ENCODE measurements at places on chromosomes 5 and 9. TPM values are rescaled to one million over a fixed set of nuclear protein-coding genes. Genes with fewer than 3 reads are reported as not detected.

The PDGFRB gene
- total RNA-seq = 58.3 TPM

The RANBP17 gene
- not detected for total RNA-seq

The SH3TC2 gene
- total RNA-seq = 2.5 TPM

The PTPDC1 gene
- total RNA-seq = 5.1 TPM

The SPAAR gene
- not detected for total RNA-seq

The LCP2 gene
- not detected for total RNA-seq

- H3K27me3 ChIP-seq = no peaks in the 10 kb centered on the region
- H3K4me1 ChIP-seq = no peaks in the 10 kb centered on the region
- H3K4me3 ChIP-seq = no peak overlapping the region
- no peaks in the 10 kb centered on the region for H3K36me3 ChIP-seq
These were observed 117.5 kb downstream of the FSTL4 start for GRCh38 chr5:133494923-133495246.

GRCh38 chr5:10866913-10867312 is 105.9 kb upstream of the DAP start:
- H3K4me1 ChIP-seq = no peaks in the 10 kb centered on the region
- no peak overlapping the region for H3K27ac ChIP-seq
- peaks cover 7% of the 10 kb centered on the region for H3K27me3 ChIP-seq
- no peaks in the 10 kb centered on the region for H3K36me3 ChIP-seq
- H3K4me3 ChIP-seq = no peak overlapping the region

DNA sequence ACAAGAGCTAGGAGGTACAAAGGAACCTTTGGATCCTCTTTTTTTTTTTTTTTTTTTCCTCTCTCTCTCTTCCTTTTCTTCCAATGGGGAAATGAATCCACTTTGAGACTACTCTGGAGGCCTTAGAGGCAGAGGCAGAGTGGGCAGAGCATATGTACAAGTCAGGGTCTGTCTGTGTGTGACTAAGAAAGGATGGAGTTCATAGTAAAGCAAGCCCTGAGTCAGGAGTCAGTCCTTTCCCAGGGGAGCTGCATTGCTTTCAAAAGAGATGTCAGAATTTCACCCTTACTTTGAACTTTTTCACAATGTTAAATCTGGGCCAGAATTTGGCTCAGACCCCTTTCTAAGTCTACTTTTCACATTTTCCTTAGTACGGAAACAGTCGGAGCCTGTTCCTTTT is 792.4 kb upstream of the C9orf72 start:
- no peaks in the 10 kb centered on the region for H3K36me3 ChIP-seq
- no peak overlapping the region for H3K27ac ChIP-seq
- no peaks in the 10 kb centered on the region for H3K27me3 ChIP-seq
- peaks cover 9% of the 10 kb centered on the region for H3K4me1 ChIP-seq
- no peak overlapping the region for H3K4me3 ChIP-seq

GRCh38 chr9:108239696-108240321 is 616.0 kb downstream of the ACTL7B start:
- H3K36me3 ChIP-seq = no peaks in the 10 kb centered on the region
- no peak overlapping the region for H3K27ac ChIP-seq
- no peak overlapping the region for H3K4me3 ChIP-seq
- no peak for DNase-seq
- H3K4me1 ChIP-seq = no peaks in the 10 kb centered on the region
- H3K27me3 ChIP-seq = no peaks in the 10 kb centered on the region

DNA sequence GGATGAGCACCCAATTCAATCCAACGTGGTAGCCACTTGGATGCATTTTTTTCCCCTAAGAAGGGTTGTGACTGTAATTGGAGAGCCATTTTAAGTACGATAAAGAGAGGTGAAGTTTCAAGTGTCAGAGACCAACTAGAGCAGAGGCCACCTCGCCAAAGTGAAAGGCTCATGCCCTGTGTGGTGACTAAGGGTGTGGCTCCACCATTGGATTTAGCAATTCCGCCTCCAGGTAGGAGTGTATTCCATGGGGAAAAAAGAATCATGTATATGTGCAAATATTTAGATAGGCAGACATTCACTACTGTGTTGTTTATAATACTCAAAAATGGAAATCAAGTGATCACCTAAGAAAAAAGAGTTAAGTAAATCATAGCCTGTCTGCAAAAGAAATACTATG is 53.1 kb upstream of the S1PR3 start:
- H3K27me3 ChIP-seq = no peaks in the 10 kb centered on the region
- H3K4me3 ChIP-seq = no peak overlapping the region
- no peaks in the 10 kb centered on the region for H3K4me1 ChIP-seq
- H3K36me3 ChIP-seq = no peaks in the 10 kb centered on the region
- no peak overlapping the region for H3K27ac ChIP-seq

DNA sequence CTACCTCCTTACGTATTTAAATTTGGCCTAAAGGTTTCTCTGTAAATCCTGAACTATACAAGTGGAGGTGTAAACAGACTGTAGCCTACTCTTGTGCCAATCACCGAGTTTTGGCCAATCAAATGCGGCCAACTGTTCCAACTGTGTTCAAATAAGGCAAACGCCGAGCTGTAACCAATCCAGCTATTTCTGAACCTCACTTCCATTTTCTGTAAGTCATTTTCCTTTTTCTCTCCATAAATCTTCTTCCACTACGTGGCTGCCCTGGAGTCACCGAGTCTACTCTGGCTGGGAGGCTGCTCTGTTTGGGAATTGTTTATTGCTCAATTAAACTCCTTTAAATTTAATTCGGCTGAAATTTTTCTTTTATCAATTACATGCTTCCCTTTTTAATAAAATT is 58.4 kb downstream of the S1PR3 start:
- H3K36me3 ChIP-seq = no peaks in the 10 kb centered on the region
- DNase-seq = no peak
- H3K4me3 ChIP-seq = no peak overlapping the region
- no peaks in the 10 kb centered on the region for H3K27me3 ChIP-seq
- H3K4me1 ChIP-seq = no peaks in the 10 kb centered on the region

DNA sequence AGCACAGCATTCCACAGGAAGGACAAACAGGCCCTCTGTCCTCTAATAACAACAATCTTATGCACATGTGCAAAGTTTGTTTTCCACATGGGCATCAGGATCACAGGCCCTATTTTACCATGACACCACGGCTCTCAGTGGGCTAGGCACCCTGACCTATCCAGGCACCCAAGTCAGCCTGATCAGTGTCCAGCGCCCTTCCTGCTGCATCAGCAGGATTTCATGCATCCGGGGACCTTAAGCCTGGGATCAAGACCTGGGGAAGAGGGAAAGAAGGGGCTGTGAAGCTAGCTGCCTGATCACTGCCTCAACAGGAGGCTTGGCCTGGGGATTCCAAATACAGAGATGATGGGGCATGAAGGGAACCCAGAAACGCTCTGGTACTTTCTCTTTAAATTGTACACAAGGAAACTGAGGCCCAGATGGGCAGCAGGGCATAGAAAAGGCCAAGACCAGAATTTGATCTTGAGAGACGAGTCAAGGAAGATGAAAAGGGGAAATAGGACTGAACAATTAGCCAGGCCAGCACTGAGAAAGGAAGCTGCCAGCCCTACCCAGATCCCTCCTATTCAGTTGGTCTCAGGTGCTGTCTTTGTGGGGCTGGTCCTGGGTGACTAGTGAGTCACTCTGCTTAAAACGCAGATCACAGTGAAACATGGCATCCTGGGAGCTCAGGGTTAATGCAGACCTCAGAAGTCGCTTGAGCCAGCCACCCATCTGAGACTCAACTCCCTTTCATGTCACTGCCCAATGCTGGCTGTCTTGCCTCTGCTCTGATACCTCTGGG is 57.9 kb downstream of the SHB start:
- no peaks in the 10 kb centered on the region for H3K27me3 ChIP-seq
- DNase-seq = no peak
- H3K4me3 ChIP-seq = no peak overlapping the region
- peaks cover 21% of the 10 kb centered on the region for H3K4me1 ChIP-seq
- H3K36me3 ChIP-seq = no peaks in the 10 kb centered on the region

GRCh38 chr5:38670878-38671277 is 114.4 kb upstream of the LIFR start:
- no peak overlapping the region for H3K27ac ChIP-seq
- H3K4me3 ChIP-seq = no peak overlapping the region

GRCh38 chr5:1831677-1832313 is 30.6 kb downstream of the NDUFS6 start:
- no peak overlapping the region for H3K4me3 ChIP-seq
- DNase-seq = no peak
- H3K36me3 ChIP-seq = no peaks in the 10 kb centered on the region
- H3K27ac ChIP-seq = no peak overlapping the region

DNA sequence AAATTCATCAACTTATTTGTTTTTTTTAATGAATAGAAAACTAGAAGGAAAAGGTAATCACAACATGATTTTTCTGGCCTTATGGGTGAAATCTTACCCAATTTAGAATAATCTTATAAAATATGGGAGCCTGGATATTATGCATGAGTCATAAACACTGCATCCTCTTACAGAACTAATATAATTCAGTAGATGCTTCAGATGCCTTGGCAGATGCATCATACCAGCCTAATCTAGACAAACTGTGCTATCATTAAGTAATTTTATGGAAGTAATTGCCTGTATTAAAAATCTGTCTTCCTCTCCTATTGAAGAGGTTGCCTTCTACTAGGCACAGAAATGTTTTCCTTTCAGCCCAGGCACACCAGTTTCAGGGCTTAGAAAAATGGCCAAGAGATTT is 2384.6 kb upstream of the WWC1 start:
- no peaks in the 10 kb centered on the region for H3K4me1 ChIP-seq
- DNase-seq = no peak
- no peaks in the 10 kb centered on the region for H3K27me3 ChIP-seq

DNA sequence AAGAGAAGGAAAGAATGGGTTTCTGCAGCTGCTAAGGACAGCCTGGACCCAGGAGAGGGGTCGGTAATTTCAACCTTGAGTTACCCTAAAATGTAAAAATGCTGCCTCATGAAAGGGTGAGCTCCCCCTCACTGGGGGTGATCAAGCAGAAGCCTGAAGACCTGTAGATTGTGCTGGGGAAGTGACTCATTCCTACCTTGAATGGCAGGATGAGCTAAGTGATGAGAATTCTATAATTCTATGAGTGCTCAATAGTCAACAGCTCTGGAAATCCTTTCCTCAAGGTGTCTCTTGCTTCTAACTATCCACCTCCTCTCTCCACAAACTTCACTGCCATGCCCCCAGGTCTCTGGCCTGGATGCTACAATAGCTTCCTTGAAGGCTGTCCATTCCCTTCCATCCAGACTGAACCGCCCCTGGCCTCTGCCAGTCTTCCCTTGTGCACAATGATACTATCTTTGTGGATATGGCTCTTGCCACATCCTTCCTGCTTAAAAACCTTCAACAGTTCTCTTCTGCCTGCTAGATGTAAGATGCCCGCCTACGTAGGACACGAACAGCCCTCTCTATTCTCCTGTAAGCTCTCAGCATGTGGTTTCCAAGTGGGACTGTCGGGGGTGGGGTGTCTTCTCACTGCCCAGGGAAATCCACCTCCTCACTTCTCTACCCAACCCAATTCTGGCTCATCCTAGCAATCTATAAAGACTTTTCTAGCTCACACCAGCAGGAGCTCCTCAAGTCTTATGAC is 50.6 kb downstream of the PTPN3 start:
- DNase-seq = no peak
- H3K27me3 ChIP-seq = no peaks in the 10 kb centered on the region

GRCh38 chr5:32578764-32579163 is 6.6 kb upstream of the SUB1 start:
- no peak for DNase-seq
- no peaks in the 10 kb centered on the region for H3K4me1 ChIP-seq
- H3K36me3 ChIP-seq = no peaks in the 10 kb centered on the region

DNA sequence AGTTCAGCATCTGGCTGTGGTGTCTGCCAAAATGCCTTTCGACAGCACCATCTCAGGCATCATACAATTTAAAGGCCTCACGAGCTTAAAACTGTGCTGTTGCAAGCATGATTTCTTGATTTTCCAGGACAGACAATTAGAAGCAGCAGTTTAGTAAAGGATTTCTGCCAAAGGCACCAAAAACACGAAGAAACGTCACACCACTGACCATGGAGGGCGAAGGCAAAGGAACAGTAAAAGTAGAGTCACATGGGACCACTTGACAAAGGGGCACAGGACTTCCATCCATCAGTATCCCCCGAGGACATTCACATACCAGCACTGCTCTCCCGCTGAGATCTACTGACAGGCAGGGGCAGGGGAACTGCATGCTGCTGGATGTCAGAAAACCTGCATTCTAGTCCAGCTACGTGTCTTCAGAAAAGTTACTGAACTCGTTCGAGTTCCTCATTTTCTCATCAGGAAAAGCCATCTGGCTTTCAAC is 70.4 kb upstream of the FBXW11 start:
- H3K4me3 ChIP-seq = no peak overlapping the region
- H3K4me1 ChIP-seq = no peaks in the 10 kb centered on the region
- no peak for DNase-seq
- H3K27me3 ChIP-seq = no peaks in the 10 kb centered on the region
- no peaks in the 10 kb centered on the region for H3K36me3 ChIP-seq

DNA sequence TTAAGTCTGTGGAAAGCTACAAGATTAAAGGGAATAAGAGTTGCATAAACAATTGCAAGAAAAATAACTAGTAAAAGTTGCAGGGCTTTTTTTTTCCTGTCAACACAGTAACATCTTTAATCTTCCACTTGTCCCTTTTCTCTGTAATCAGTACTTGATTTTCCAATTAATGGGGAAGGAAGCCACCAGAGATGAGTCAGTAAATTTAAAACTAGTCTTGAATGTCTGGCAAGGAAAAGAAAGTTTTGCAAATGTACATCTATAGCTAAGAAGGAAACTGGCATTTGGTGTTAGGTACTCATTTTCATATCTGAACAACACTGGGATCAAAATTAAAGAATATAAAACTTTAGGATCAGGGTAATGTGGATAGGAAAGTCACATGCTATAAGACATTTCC is 17.1 kb downstream of the DAP start:
- H3K36me3 ChIP-seq = peaks cover 48% of the 10 kb centered on the region
- H3K27me3 ChIP-seq = no peaks in the 10 kb centered on the region
- H3K4me1 ChIP-seq = no peaks in the 10 kb centered on the region
- no peak overlapping the region for H3K27ac ChIP-seq
- no peak for DNase-seq

GRCh38 chr9:133285252-133285775 is 10.3 kb upstream of the ABO start:
- H3K27ac ChIP-seq = no peak overlapping the region
- H3K4me3 ChIP-seq = no peak overlapping the region
- H3K27me3 ChIP-seq = peaks cover 5% of the 10 kb centered on the region
- no peaks in the 10 kb centered on the region for H3K4me1 ChIP-seq
- DNase-seq = no peak

- no peaks in the 10 kb centered on the region for H3K4me1 ChIP-seq
- peaks cover 6% of the 10 kb centered on the region for H3K27me3 ChIP-seq
- no peak for DNase-seq
- no peak overlapping the region for H3K27ac ChIP-seq
- H3K4me3 ChIP-seq = no peak overlapping the region
- H3K36me3 ChIP-seq = no peaks in the 10 kb centered on the region
These were observed 65.9 kb downstream of the PRDM6 start for GRCh38 chr5:123154886-123155445.

DNA sequence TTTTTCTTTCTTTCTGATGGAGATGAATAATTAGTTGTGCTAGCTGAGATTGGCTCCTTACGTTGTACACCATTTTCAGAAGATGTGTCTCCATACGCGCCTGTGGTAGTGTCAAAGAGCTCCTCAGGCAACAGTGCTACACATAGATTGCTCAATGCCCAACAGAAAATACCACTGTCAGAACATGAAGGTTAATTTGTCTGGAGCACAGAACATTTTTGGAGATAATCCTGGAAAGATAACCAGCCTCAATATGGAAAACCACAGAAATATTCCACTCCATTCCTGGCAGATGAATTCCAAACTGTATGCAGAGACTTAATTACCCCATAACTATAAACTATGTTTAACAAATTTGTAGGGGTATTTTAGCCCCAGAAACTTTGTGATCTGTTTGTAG is 233.6 kb downstream of the MARCHF11 start:
- H3K4me1 ChIP-seq = no peaks in the 10 kb centered on the region
- no peaks in the 10 kb centered on the region for H3K36me3 ChIP-seq
- no peak for DNase-seq
- no peaks in the 10 kb centered on the region for H3K27me3 ChIP-seq
- H3K27ac ChIP-seq = no peak overlapping the region
